ENCODE measurements at places on chromosomes 1 and 21. TPM values are rescaled to one million over a fixed set of nuclear protein-coding genes. Genes with fewer than 3 reads are reported as not detected.
A peak's percentile ranks its signal among the peaks of the same experiment; 100 is the strongest.

Gene GPR61
- total RNA-seq, result 0.39 TPM

GRCh38 chr1:210857146-210857663 is 276.7 kb downstream of the KCNH1 start:
- H3K27me3 ChIP-seq, result no peaks in the 10 kb centered on the region
- DNase-seq, result no peak
- no peak overlapping the region for H3K27ac ChIP-seq
- H3K36me3 ChIP-seq, result no peaks in the 10 kb centered on the region
- no peaks in the 10 kb centered on the region for H3K4me1 ChIP-seq
- H3K4me3 ChIP-seq, result no peak overlapping the region

GRCh38 chr1:111542187-111542586 is 38.8 kb upstream of the ADORA3 start:
- H3K27me3 ChIP-seq, result no peaks in the 10 kb centered on the region
- no peak overlapping the region for H3K4me3 ChIP-seq
- no peaks in the 10 kb centered on the region for H3K36me3 ChIP-seq
- no peak overlapping the region for H3K27ac ChIP-seq

DNA sequence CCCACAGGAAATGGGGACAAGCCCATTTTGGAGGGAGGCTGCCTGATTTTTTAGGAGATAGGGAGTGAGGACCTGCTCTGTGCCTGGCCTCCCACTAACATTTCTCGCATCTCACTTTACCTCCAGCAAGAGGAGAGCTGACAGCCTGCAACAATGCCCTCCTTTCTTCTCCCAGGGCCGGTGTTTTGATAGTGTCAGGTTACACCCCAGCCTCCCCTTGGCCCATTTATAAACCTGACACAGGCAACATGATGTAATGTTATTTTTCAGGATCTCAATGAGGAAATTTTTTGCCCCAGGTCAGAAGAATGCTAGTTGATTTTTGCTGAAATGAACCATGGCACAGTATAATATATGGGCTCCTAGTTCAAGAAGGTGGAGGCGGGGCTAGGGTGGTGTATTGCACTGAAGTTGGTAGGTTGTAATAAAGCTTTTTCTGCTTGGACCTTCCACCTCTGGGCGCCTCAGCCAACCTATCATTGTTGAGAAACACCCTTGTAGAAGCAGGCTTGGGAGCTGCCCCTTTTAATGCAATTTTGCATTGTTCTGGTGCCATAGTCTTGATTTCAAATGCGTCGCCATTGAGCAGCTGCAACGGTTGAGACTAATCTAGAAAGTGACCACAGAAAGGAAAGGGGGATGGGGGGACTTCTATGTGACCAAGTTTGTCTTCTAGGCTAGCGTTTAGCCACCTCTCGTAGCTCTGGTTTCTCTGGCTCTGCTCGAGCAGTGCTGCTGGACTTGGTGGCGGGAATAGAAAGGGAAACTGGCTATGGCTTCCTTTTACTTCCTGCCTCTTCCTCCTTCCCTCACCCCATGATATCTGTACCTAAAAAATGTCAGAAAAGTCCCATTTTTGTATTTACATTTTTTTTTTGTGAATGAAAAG is 53.0 kb downstream of the PBX1 start:
- no peaks in the 10 kb centered on the region for H3K4me1 ChIP-seq
- DNase-seq, result no peak
- no peaks in the 10 kb centered on the region for H3K27me3 ChIP-seq
- H3K4me3 ChIP-seq, result no peak overlapping the region
- no peak overlapping the region for H3K27ac ChIP-seq
- no peaks in the 10 kb centered on the region for H3K36me3 ChIP-seq

DNA sequence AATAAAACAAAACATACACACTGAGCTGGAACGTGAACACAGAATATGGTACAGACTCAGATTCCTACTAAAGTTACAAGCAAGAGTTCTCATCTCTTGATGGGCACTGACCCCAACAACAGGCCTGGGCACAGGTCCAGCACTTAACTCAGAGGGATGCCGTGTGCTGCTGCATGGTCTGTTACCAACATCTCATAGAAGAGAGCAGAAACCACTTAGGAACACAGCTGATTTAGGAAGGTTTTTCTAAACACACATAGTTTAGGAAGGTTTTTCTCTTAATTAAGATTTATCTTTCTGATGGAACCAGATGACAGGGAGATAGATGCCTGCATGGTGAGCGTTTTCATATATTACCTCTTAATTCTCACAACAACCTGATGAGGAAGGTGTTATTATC is 1.5 kb downstream of the GCLM start:
- no peak for DNase-seq
- no peaks in the 10 kb centered on the region for H3K36me3 ChIP-seq
- no peaks in the 10 kb centered on the region for H3K27me3 ChIP-seq
- H3K27ac ChIP-seq, result peak overlapping the region; percentile 87
- H3K4me1 ChIP-seq, result peaks cover 29% of the 10 kb centered on the region
- no peak overlapping the region for H3K4me3 ChIP-seq

DNA sequence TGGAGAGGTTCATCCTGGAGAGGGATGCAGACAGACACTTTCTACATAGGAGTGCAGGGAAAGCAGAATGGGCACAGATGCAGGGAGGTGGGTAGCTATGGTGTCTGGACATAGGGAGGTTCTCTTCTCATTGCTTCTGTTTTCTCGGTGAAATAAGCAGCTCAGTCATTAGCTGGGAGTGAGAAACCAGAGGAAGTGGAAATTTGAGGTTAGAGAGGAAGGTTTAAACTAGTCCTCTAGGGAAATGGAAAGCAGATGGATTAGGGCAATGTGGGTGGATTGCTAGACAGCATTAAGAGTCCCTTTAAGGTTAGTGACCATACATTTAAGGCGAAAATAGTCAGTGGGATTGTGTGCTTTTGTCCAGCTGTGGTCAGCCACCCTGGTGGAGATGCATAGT is 39.6 kb downstream of the MPZL1 start:
- DNase-seq, result no peak
- peak overlapping the region; percentile 65 for H3K27ac ChIP-seq
- no peaks in the 10 kb centered on the region for H3K36me3 ChIP-seq
- no peaks in the 10 kb centered on the region for H3K27me3 ChIP-seq
- H3K4me3 ChIP-seq, result no peak overlapping the region

Gene VTCN1
- total RNA-seq, result not detected

DNA sequence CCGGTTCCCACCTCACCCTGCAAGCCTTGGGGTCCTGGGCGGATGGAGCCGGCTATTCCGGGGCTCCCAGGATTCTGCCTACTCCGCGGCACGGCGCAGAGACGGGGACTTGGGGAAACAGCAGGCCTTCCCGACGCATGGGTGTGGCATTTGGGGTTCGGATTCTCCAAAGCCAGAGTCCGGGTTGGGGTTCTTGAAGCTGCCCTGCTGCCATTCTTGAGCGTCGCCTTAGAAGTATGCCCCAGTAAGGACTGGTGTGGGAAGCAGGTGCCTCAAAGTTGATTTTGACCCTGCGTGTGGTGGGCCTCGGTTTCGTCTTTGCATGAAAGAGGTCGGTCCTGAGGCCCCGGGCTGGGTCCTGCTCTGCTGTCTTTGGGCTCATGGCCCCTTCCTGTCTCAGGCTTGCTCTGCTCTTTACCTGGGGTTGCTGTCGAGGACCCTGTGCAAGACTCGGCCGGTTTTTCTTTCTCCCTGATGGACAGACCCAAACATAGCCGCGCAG is 696 bp downstream of the GUK1 start:
- H3K27me3 ChIP-seq, result no peaks in the 10 kb centered on the region
- H3K4me1 ChIP-seq, result peaks cover 57% of the 10 kb centered on the region
- H3K4me3 ChIP-seq, result peak overlapping the region; percentile 86
- peaks cover 8% of the 10 kb centered on the region for H3K36me3 ChIP-seq
- H3K27ac ChIP-seq, result peak overlapping the region; percentile 98

Gene KDF1
- 0.39 TPM for total RNA-seq

Gene VANGL2
- 0.04 TPM for total RNA-seq
